ENCODE measurements at places on chromosomes 6 and 20. TPM values are rescaled to one million over a fixed set of nuclear protein-coding genes. Genes with fewer than 3 reads are reported as not detected.

Gene VSTM2L
- 23.6 TPM for polyA plus RNA-seq

Gene C6orf118
- 3.3 TPM for polyA plus RNA-seq

Gene ENPP5
- 295 TPM for polyA plus RNA-seq

Gene PAX1
- not detected for polyA plus RNA-seq

Gene CD109
- not detected for polyA plus RNA-seq

Gene COL21A1
- 7.7 TPM for polyA plus RNA-seq

Gene WDR27
- polyA plus RNA-seq = 1.8 TPM

Measured in Purkinje cell (primary cell).